Brain (organoid and tissue), 16 donors: ENCODE measurements at places on chromosomes 11 and 22.

GRCh38 chr11:7651700-7652099 lies 21.6 kb downstream of the CYB5R2 start:
- DNase-seq, result no peak

DNA sequence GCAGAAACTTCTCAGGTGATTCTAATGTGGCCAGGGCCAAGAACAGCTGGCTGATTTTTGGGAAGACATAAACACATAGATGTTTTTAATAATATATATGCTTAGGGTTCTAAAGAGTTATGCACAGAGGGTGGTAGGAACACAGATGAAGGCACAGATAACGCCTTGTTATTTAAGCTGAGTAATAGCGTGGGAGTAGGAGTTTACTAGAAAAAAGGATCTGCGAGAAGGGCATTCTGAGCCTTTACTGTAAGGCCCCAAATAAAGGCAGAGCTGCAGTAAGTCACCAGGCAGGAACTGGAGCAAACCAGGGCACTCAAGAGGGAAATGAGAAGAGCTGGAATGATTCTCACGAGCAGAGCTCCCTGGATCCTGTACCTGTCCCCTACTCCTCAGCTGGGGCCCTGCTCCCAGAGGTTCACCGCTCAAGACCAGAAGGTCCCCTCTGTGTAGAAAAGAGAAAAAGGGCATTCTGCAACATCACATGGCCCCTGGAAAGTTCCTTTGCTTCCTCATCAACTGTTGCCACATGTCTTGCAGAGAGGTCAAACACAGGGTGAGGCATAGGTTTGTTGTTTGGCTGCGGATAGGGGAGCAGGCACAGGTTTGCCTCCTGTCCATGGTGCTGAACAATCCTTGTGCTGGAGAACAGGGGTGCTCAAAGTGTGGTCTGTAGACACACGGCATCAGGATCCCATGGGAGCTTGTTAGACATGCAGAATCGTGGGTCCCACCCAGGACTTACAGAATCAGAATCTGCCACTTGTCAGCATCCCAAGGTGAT lies 125.7 kb downstream of the TENM4 start:
- DNase-seq, result no peak

GRCh38 chr11:18972336-18972735 lies 33.1 kb upstream of the MRGPRX1 start:
- DNase-seq, result no peak

- no peak for DNase-seq
These were observed 33.4 kb downstream of the AMBRA1 start for GRCh38 chr11:46560300-46560991.

GRCh38 chr11:102560555-102561011 lies 30.0 kb upstream of the MMP7 start:
- no peak for DNase-seq

DNA sequence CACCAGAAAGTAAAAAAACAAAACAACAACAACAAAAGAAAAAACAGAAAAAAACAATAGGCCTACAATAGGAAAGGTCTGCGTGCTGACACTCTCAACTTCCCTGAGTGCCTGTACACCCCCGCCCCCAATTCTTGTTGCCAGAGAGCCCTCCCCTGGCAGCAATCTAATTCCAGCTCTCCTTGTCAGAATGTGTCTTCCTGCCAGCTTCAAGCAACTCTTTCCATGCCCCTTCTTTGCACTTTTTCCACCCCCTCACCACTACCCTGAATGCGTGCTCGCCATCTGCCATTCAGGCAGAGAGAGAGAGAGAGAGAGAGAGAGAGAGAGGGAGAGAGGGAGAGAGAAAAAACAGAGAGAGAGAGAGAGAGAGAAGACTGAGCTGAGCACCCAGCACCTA lies 245.0 kb downstream of the KIRREL3 start:
- peak; percentile 60 for DNase-seq

DNA sequence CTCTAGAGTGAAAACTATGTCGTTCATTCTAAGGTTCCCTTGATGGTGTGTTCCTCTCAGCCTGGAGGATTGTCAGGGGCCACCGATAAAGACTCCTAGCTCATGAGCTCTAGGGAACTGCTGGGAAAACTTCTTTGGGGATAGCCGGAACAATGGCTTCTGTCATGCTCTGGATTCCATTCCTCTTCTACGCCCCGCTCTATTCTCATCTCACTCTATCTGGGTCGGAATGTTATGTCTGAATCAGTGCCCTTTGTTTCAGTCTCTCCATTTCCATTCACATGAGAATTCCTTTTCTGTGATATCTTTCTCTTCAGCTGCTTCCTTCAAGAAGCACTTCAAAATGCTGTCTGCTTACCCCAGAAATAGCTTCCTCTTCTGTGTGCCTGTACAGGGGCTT lies 16.9 kb upstream of the SLCO2B1 start:
- no peak for DNase-seq

- no peak for DNase-seq
These were observed 4.7 kb upstream of the TMPRSS13 start for GRCh38 chr11:117933930-117934329.

DNA sequence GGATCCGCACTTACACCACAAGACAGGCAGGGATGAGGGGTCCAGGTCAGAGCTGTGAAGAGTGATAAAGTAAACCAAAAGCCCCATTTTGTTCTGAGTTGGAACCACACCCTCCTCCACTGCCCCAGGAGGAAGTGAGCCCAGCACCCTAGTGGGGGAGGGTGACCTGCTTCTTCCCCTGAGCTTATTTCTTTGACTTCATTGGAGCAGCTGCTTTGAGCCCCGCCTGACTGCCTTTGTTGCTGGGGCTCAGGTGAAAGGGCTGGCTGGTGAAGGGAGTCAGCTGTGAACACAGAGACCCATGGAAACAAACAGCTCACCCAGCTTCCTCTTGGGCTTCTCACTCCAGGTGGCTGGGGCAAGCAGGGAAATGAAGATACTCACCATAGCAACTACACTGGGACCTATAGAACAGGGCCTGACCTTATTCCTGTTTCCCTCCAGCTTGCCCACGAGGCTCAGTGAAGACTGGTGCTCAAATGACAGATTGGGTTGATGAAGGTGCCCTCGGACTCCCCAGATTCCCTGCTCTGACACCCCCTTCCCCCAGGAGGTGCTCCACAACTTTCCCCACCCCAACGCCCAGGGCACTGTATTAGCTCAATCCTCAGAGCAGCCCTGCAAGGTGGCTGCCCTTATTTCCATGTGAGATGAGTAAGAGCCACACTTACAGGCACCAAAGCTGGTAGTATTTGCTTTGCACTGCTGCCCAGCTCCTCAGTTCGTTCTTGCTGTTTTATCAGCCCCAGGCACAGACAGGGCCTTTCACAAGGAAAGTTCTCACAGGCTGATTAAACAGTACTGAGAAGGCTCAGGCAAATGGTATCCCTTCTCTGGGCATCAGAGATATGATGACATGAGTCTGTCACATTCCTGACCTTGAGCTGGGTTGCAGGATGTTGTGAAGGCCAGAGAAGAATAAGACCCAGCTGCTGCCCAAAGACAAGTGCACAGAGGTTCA lies 2.4 kb downstream of the UCP2 start:
- no peak for DNase-seq

- DNase-seq, result no peak
These were observed 62.2 kb downstream of the ARFGAP3 start for GRCh38 chr22:42794551-42795510.

DNA sequence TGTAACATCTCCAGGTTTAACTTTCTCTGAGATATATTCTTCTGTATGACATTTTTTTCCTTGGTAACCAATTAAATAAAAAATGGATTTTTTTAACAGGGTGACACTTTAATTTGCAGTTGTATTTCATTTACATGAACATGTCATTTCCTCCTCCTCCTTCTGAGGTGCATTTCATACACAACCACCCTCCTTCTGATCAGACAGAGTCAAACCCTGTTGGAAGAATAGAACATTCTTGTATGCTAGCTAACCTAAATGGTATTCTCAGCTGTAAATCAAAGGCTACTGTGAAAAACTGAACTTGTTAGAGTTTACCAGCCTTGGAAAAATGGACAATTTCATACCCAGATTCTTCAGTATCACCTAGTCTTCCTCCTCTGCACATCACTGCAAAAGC lies 52.7 kb upstream of the CHRM4 start:
- DNase-seq, result no peak

DNA sequence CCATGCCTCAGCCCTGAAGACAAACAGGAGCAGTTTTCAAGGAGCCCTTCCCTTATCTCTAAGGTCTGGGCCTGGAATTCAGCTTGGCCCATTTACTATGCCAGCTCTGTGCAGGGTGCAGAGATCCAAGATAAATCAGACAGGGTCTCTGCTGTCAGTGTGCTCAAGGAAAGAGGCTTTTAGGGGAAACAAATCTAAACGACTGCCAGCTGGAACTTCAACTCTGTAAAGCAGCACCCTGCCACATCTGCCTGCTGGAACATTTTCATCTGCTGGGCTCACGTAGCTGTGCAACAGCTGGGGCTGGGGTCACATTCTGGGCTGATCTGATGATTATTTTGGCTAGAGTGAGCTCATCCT lies 19.8 kb upstream of the EHF start:
- peak; percentile 8 for DNase-seq

DNA sequence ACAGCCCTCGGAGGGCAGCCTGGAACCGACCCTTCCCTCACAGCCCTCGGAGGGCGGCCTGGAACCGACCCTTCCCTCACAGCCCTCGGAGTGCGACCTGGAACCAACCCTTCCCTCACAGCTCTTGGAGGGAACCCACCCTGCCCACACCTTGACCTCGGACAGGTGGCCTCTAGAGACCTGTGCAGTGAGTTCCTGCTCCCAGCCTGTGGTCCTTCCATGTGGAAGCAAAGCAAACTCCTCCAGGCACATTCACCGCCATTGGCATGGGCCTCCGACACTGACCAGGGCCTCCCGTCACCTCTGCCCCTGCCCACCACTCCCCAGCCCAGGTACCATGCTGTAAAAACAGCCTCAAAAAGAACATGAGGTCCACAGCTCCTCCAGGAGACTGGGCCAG lies 272.1 kb downstream of the BRD1 start:
- no peak for DNase-seq
